ENCODE measurements at places on chromosomes 16 and 17.

DNA sequence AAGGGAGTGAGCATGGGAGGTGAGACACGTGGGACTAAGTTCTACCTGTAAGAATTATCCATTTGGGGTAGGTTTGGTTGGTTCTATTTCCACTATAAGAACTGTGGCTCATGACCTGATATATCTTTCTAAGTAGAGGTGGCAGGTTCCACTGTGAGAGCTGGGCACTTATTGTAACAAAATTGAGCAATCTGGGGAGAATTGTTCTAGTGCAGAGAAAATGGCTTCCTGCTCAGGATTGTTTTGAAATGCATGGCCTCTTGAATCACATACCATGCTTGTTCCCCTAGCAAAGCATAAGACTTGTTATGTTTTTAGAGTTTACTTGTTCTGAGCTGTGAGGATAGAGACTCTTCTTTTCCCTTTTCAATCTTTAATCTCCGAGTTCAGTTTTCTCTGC lies 125.9 kb downstream of the MAP2K6 start:
- H3K36me3 ChIP-seq: peaks cover 3% of the 10 kb centered on the region
- DNase-seq: no peak

DNA sequence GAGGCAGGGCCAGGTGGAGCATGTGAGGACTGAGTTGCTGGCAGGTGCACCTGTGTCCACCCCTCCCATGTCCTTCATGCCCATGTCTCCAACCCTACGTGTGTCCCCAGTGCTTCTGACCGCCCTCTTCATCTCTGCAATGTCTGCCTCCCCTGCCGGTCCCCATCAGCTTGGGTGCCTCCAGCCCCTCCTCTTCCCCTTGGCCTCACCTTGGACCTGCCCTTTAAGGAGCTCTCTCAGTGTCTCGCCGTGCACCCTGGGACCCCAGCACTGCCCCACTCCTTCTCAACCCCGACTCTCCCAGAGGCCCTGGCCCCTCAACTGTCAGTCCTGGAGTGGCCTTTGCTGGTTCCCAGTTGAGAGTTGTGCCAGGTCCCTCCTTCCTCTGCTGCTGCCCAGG lies 15.0 kb downstream of the RIPOR1 start:
- H3K27me3 ChIP-seq: no peaks in the 10 kb centered on the region
- H3K36me3 ChIP-seq: peaks cover 33% of the 10 kb centered on the region
- no peak overlapping the region for H3K4me3 ChIP-seq
- peak overlapping the region; percentile 51 for H3K27ac ChIP-seq
- DNase-seq: no peak

- no peak overlapping the region for H3K4me3 ChIP-seq
- no peaks in the 10 kb centered on the region for H3K27me3 ChIP-seq
- H3K27ac ChIP-seq: no peak overlapping the region
- no peaks in the 10 kb centered on the region for H3K4me1 ChIP-seq
- DNase-seq: no peak
Observed at GRCh38 chr16:56109205-56109604, 82.1 kb upstream of the GNAO1 start.

DNA sequence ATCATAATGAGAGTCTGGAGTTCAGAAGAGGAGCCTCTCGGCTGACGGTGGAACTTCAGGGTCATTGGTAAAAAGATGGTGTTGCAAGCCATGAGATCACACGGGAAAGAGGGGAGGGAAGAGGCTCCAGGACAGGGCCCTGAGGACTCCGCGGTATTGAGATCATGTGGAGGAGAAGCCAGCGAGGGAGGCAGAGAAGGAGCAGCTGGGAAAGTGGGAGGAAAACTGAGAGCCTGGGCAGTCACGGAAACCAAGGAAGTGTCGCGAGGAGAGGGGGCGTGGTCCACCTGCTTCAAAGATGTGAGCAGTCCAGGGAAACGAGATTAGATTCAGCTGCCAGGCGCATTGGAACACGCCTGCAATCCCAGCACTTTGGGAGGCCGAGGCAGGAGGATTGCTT lies 27.7 kb upstream of the SBK1 start:
- no peak overlapping the region for H3K27ac ChIP-seq
- H3K36me3 ChIP-seq: no peaks in the 10 kb centered on the region
- no peak overlapping the region for H3K4me3 ChIP-seq
- DNase-seq: no peak
- peaks cover 48% of the 10 kb centered on the region for H3K27me3 ChIP-seq

DNA sequence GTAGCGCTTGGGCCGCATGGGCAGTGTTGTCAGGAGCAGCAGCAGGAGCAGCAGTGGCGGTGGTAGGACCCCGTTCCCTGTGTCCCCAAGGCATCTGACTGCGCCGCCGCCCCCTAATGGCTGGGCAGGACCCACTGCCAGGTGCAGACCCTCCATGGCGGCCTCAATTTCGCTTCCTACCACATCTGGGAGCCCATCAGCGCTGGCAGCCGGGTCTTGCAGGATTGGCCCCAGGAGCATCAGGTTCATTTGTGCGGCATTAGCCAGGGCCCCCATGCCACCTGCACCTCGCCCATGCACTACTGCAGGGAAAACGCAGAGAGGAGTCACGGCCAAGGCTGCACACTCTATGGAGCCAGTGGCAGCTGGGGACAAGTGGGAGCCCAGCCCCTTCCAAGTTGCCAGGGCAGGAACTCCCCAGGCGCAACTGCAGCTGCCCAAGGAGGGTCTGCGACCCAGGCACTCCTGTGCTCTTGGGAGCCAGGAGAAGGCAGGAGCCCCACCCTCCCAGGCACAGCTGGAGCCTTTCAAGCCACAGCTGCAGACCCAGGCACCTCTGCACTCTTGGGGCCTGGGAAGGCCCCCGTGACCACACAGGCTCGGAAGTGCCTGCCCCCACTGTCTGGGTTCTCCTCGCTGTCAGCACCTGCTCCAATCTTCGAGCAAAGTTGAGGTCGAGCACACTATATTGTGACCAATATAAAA lies 594.2 kb downstream of the KCNJ18 start:
- no peak overlapping the region for H3K4me3 ChIP-seq
- no peaks in the 10 kb centered on the region for H3K36me3 ChIP-seq
- DNase-seq: no peak
- H3K27ac ChIP-seq: no peak overlapping the region
- no peaks in the 10 kb centered on the region for H3K4me1 ChIP-seq

DNA sequence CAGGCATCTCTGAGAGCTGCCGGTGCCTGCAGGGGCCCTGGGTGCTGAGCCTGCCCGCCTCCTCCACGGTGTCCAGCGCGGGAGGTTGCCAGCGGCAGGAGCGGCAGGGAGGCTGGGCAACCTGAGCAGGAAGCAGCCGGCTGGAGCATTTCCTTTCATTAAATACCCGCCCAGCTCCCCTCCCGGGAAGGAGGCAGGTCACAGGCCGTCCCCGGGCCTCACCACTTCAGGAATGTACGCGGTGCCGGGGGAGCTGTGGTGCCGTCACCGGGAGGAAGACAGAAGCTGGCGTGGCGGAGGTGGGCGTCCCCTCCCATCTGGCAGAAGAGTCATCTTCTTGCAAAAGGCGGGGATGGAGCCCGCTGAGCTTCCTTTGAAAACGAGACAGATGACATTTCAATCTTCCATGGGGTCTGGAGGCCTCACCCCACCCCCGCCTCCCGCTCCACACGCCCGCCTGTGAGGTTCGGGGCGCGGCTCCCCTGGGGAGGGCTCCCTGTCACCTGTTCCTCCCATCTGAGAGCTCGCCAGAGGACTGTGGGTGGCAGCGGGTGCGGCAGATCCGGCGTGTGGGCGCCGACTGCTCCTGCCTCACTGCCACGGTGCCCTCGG lies 16.0 kb downstream of the SOX8 start:
- H3K27me3 ChIP-seq: no peaks in the 10 kb centered on the region
- peak overlapping the region; percentile 23 for H3K4me3 ChIP-seq
- DNase-seq: no peak
- no peak overlapping the region for H3K27ac ChIP-seq
- no peaks in the 10 kb centered on the region for H3K36me3 ChIP-seq

Data from esophagus squamous epithelium (tissue), 5 donors.